ENCODE measurements at places on chromosomes 4 and X.

- DNase-seq, result no peak
Observed at GRCh38 chr4:1460967-1461868, 55.0 kb upstream of the NKX1-1 start.

DNA sequence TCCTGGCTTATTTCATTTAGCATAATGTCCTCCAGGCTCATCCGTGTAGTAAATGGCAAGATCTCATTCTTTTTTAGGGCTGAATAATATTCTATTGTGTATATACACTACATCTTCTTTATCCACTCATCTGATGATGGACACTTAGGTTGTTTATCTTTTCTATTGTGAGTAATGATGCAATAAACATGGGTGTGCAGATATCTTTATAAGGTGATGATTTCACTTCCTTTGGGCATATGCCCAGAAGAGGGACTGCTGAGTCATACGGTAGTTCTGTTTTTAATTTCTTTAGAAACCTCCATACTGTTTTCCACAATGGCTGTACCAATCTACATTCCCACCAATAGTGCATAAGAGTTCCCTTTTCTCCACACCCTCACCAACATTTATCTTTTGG lies 317.6 kb upstream of the CNKSR2 start:
- no peak for DNase-seq

GRCh38 chrX:64580035-64580434 lies 184.8 kb upstream of the MTMR8 start:
- no peak for DNase-seq

GRCh38 chrX:154833746-154834274 lies 652 bp downstream of the SMIM9 start:
- DNase-seq, result no peak

- no peak for DNase-seq
Observed at GRCh38 chr4:105267280-105267679, 120.6 kb downstream of the TET2 start.

- no peak for DNase-seq
Observed at GRCh38 chrX:102491766-102492165, 20.2 kb upstream of the TCP11X2 start.

DNA sequence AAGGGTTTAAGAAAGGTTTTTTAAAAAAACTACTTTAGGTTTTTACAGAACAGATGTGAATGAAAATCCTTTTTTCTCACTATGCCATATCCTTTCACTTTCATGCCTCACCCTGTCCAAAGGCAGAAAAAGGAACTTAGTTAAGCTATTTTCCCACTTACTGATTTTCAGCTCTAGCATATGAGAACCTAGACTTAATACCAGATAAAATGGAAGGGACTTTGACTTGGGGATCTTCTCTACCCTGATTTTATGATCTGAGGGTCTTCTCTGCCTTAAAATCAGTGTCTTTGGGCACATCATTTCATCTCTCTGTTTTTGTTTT lies 42.4 kb downstream of the FNIP2 start:
- DNase-seq, result no peak

GRCh38 chr4:96974295-96974694 lies 1134.4 kb downstream of the PDHA2 start:
- no peak for DNase-seq

DNA sequence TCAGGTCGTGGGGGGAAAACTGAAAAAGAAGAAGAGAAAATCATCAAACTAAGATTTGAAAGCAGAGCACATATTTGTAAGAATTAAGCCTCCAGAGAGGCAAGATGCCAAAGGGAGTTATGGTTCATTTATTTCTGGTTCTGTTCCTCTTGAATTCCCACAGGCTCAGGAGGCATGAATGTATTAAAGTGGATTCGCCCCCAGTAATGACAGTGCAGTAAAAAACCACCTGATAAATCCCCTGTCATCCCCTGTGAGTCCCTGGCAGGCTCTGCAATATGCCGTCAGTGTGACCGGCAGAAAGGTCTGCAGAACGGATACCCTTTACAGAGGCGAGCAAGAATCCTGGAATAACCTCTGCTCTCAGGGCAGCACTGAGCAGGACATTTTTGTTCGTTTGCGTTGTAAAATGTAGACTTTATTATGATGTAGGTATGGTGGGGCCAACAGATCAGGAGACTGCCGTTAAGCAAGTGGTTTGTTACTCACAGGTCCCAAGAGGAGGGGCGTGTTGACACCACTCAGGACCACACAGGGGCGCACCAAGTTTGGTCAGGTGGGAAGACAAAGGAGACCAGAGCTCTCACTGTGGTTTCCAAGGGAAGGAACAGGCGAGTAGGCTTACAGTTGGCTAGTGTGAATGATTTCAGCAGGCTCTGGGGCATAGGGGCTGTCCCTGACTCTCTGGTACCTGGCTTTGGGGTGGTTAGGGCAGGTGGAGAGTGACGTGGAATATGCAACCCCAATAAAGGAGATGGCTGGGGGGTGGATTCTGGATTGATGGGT lies 75.3 kb downstream of the DHRSX start:
- DNase-seq, result no peak

GRCh38 chr4:138875891-138876608 lies 139.5 kb upstream of the NOCT start:
- no peak for DNase-seq

DNA sequence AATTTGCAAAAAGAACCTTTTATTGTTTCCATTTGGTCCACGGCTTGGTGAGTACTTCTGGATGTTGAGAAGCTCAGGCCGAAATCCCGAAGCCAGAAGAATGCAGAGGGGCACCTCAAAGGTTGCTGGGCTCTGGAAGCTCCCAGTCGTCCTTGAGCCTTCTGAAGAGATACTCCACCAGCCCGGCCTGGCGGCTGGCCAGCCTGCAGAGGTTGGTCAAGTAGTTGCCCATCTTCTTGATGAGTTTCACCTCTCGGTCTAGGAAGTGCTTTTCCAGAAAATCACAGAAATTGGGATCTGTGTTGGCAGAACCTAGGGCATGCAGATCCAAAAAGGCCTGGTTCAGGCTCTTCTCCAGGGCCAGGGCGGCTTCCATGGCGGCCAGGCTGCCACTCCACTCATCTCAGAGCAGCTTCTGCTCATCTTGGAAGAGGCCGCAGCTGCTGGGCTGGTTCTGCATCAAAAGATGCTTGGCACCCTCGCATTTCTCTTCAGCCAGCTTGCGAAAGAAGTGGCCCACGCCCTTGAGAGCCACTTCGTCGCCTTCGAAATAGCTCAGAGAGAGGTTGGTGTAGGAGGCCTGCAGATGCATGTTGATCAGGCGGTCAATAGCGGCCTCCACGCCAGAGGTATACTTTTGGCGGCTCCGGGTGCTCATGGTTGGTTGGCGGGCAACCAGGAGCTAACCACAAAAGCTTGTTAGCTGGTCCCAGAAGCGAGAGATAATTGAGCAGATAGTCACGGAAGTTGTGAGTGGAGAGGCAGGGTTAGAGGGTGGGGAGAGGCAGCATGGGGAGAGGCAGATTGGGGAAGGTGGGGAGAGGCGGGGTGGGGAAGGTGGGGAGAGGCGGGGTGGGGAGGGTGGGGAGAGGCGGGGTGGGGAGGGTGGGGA lies 76.5 kb upstream of the TSPAN7 start:
- DNase-seq, result no peak

DNA sequence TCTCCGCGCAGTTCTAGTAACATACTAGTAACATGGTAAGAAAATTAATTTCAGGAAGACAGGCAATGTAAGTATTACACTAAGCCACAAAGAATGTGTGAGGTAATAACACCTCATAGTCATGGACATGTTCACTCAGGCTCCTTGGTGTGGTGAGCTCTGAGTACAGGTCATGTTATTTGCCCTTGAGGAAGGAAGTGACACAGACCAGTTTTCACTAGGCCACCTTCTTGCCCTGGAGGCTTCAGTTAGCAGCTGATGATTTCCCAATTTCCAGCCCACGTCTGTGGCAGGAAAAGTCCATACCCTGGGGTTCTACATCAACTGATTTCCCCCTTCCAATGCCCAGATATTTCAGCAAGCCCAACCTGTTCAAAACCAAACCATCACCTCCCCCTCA lies 6.7 kb downstream of the APOO start:
- DNase-seq, result no peak

DNA sequence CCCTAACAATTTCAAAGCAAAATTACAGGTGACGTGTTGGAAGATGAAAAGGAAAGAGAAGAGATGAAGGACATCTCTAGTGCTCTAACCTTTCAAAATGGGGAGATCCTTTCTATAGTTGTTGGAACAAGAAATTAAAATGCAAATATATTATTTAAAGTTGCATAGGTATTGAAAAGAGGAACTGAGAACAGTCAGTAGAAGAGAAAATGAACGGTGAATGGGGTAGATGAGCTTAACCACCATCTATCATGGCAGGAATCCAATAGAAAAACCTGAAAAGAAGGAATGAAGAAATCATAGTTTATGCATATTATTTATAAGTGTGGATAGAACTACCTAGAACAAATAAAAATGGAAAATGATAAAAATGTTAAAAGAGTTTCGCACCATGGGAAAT lies 42.0 kb downstream of the ANXA5 start:
- no peak for DNase-seq

DNA sequence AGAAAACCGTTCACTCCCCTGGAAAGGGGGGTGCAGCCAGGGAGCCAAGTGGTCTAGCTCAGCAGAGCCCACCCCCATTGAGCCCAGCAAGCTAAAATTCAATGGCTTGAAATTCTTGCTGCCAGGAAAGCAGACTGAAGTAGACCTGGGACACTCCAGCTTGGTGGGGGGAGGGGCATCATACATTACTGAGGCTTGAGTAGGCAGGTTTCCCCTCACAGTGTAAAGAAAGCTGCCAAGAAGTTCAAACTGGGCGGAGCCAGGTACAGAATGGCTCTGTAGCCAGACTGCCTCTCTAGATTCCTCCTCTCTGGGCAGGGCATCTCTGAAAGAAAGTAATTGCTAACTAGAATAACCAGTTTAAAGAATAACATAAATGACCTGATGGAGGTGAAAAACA lies 372.3 kb upstream of the F9 start:
- DNase-seq, result no peak

DNA sequence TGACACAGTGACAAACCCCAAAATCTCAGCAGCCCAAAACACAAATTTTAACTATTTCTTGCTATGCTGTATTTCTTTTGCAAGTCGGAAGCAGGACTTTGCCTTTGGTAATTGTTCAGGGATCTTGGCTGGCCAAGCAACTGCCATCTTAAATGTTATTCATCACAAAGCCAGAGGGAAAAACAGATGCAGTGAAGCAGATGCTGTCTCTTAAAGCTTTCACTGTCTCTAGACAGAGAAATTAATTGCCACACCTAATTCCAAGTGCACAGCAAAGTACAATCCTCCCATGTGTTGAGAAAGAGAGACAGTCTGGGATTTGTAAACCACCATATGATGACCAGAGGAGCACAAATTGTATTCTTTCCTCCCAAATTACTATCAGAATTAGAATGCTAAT lies 30.0 kb upstream of the GALNT7 start:
- DNase-seq, result no peak

GRCh38 chr4:56475917-56476316 lies 8.5 kb downstream of the SRP72 start:
- no peak for DNase-seq

All from CD4-positive, alpha-beta T cell treated with Interleukin-21 for 1 hour (primary cell).